ENCODE measurements at places on chromosomes 1 and 21. TPM values are rescaled to one million over a fixed set of nuclear protein-coding genes. Genes with fewer than 3 reads are reported as not detected.

Gene SLC35A3
- total RNA-seq, result 27.9 TPM

Gene NUAK2
- 0.92 TPM for total RNA-seq

Gene TIE1
- total RNA-seq, result 19.6 TPM

Gene EVA1B
- 3.5 TPM for total RNA-seq

Gene PKN2
- 63.2 TPM for total RNA-seq

Gene TMEM79
- total RNA-seq, result 2.1 TPM

Gene NEK7
- 62.5 TPM for total RNA-seq

Gene NEK2
- total RNA-seq, result 4.8 TPM

Gene FMO3
- total RNA-seq, result 1.2 TPM

Gene FCRL1
- 0.23 TPM for total RNA-seq

Gene PLEKHN1
- total RNA-seq, result not detected

Gene RGS8
- total RNA-seq, result 135 TPM

Gene TDRD5
- total RNA-seq, result 4.6 TPM

Gene ZBTB37
- total RNA-seq, result 39.2 TPM

Gene PLA2G2F
- not detected for total RNA-seq

Gene ARHGAP29
- total RNA-seq, result 25.8 TPM

Gene RSBN1
- total RNA-seq, result 57.2 TPM

Gene TNFRSF8
- not detected for total RNA-seq

Gene S100B
- total RNA-seq, result 57.0 TPM

Gene BGLAP
- total RNA-seq, result not detected

Gene RGS18
- total RNA-seq, result 1.8 TPM

Gene AMY2A
- total RNA-seq, result not detected

Gene PRDX6
- total RNA-seq, result 46.1 TPM

Gene IPO9
- 66.9 TPM for total RNA-seq

Gene IFI16
- 18.2 TPM for total RNA-seq

Gene CD1D
- 0.23 TPM for total RNA-seq

Gene LYPD8
- total RNA-seq, result not detected

All from diencephalon (tissue), 1 donor.